Posterior vena cava (tissue), 2 donors: ENCODE measurements at places on chromosomes 7 and 10. TPM values are rescaled to one million over a fixed set of nuclear protein-coding genes. Genes with fewer than 3 reads are reported as not detected.

GRCh38 chr10:30348378-30348776, 701 bp downstream of the MTPAP start:
- no peak for DNase-seq

GRCh38 chr7:84261509-84261908, 66.9 kb upstream of the SEMA3A start:
- no peak for DNase-seq

DNA sequence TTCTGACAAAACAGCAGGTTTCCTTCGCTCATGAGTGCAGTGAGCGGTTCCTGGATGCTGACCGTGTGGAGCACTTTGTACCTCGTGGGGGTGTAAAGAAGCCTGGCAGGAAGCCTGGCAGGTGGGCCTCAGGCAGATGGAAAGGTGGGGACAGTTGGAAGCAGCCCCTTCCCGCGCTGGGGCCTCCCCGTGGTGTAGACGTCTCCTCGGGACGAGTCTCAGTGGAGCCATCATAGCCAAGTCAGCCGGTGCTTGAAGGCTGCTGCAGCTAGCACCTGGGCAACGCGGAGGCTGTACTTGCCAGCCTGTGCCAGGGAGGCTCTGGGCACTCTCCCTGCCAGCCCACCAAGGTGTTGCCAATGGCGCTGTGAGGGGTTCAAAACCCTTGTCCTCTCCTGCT, 154.5 kb downstream of the WDR37 start:
- peak; percentile 79 for DNase-seq

- DNase-seq, result no peak
Measured at GRCh38 chr7:30912986-30913811, 1.5 kb downstream of the AQP1 start.

DNA sequence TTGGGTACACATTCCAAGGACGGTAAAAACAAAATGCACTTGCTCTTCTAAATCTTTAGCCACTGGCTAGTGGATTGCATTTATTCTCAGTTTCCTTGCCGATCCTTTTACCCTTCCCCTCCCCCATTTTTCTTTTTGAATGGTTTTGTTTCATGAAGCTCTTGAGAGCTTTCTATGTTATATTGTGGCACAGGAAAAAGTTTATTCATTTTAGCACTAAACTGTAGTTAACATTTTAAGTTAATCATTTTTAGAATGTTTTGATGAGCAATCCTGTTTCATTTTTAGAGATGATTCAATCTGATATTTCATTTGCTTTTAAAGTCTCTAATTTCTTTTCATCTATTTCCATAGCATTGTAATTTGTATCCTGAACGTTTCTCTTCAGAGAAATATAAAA, 24.0 kb downstream of the ZEB1 start:
- no peak for DNase-seq

- peak; percentile 78 for DNase-seq
Measured at GRCh38 chr7:1979591-1980560, 252.9 kb downstream of the MAD1L1 start.

DNA sequence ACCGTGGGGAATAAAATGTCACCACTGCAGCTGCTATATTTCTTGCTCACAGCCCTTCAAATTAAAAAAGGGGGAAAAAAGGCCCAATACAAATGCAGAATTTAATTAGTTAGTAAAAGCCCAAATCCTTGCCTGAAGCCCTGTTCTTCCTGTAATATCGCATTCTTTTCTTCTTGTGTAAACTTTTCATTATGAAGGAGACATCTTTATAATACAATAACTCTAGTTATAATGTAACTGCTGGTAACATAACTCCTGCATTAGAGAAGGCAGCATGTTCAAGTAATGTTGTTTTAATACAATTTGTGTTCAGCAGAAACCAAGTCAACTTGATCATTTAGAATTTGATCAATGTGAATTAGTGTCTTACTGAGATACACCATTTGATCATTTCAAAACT, 250.9 kb downstream of the CHCHD3 start:
- DNase-seq, result no peak

DNA sequence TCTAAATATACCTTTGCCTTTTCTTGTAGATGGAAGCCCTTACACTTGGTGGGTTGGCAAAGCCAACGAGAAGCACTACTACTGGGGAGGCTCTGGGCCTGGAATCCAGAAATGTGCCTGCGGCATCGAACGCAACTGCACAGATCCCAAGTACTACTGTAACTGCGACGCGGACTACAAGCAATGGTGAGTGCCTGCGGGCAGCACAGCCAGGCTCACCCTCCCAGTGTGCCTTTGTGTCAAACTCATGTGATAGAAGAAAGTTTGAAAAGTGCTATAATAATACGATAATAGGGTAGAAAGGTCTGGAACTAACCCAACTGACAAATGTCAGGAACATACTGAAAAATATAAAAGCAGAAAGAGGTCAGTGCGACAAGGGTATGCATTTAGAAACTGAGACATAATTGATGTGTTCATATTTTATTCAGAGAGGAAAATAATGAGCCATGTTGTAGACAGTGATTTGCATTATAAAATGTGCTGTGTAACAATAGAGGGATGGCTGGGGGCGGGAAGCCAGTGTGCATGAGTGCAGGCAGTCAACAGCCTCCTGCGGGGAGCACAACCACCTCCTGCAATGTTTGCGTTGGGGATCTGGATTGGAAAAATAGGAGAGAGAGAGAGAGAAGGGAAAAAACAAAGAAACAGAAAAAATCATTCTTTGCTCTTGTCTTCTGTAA, 686.9 kb upstream of the C7orf33 start:
- DNase-seq, result no peak

GRCh38 chr10:113341138-113341537, 211.7 kb upstream of the HABP2 start:
- DNase-seq, result no peak

- DNase-seq, result no peak
Measured at GRCh38 chr10:3040069-3040468, 27.3 kb upstream of the PFKP start.

GRCh38 chr7:33719059-33719581, 186.2 kb upstream of the BMPER start:
- no peak for DNase-seq

- DNase-seq, result no peak
Measured at GRCh38 chr7:123746931-123747488, 1.8 kb downstream of the WASL start.

DNA sequence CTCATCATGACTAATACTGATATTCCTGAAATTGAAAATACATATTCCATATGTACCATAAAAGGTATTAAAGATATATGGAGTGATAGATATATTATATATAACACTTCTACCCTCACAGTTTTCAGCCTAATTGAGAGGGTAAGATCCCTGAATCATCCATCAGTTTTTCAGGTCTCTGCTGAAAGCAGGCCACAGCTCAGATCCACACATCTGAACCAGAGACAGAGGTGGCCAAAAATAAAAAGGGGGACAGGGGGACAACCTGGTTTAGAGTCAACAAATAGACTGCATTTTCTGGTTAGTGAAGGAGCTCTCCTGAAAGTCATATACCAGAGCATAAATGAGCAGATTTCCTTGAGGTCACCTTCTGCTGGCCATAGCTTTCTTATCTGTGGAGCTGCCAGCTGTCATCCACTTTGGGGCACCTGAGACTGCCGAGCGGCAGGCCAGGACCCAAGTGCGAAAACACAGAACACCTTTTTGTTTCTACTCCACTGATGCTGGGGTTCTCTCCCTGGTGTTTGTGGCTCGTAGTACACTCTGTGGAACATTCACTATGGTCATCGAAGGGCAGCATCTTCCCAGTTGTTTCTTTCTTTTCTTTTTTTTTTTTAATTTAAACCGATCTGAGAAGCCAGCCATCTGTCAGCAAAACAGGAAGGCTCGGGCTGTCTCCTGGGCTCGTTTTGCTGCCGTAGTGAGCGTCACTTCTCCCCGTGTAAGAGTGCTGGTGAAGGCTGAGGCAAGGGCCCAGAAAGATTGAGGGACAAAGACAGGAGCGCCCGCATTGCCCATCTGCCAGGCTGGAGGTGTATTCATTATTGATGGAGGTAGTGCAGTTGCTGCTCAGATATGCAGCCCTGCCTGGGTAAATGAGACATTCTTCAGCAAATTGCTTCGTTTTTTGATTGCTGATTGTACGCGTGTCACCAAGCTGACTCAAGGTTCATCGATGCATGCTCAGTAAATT, 13.5 kb downstream of the IKZF1 start:
- DNase-seq, result no peak

DNA sequence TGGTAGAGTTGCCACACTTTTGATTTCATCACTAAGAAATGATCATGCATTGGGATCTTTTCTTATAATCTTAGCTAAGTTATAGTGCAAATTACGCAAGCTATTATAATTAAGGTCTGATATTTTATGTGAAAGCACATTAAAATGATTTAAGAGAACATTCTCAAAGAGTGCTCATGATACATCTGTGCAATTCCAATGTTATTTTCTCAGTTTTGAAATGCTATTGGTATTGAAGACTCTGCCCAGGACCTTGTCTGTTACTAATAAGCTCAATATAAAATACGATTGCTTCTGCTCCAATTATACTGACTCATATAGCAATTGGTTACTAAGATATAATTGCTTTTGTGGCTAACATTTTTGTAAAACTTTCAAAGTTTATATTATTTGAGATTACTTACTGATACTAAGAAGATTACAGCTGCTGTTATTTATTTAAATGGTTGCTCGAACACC, 180.9 kb downstream of the ADAM12 start:
- no peak for DNase-seq

DNA sequence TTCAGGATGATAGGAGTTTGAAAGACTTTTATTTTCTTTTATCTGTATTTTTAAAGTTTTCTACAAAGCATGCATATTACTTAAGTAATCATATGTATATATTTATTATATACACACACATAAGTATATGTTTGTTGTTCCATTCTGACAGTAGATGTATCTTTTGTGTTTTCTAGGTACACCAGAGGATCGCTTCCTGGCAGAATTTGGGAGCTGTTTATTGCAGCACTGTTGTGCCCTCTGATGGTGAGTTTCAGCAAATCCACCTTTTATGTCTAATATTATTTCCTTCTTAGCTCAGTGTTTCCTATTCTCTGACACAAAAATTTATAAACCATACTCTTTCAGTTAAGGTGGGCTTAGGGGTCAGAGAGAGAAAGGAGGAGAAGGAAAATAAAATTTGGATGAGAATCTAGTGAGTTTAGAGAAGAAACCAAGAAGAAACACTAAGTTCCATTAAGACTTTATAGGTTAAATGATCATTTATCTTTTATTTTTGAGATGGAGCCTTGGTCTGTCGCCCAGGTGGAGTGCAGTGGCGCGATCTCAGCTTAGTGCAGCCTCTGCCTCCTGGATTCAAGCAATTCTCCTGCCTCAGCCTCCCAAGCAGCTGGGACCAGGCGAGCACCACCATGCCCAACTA, 59.2 kb upstream of the OIT3 start:
- no peak for DNase-seq

DNA sequence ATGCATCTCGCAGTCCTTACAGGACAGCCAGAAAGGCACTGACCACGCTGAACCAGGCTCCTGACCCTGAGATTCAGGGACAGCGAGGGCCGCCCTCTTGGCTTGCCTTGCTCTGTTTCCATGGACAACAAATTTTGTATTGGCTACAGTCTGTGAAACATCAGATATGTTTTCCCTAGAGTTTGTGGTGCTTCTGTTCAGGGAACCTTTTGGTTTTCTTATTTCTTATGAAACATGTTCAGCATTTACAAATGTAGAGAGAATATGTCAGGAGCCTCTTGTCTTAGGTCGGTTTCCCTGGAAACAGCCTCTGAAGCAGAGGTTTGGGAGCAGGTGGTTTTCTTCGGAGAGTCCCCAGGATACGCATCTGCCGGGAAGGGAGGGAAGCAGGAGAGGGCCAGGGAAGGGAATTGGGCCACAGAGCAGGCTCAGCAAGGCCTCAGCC, 260.1 kb downstream of the CCDC3 start:
- peak; percentile 88 for DNase-seq

GRCh38 chr7:149205690-149206381, 10.5 kb downstream of the ZNF282 start:
- no peak for DNase-seq

DNA sequence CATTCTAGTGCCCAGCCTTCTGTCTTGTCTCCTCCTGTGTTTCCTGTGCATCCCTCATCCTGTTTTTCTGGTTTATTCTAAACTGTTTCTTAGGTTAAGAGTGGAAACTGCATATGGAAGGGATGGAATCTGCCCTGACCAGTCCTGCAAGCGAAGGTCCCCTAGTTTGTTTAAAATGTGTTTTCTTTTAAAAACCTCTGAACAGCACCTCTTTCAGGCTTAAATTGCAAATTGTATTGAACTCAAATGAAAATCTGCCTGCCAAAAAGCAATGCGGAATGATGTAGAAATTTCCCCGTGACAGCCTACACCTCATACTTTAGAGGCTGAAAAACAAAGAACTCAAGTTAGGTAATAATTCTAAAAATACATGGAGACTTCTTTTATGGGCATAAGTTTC, 222.8 kb upstream of the IMMP2L start:
- no peak for DNase-seq

GRCh38 chr7:134943785-134944400, 42.4 kb upstream of the AGBL3 start:
- no peak for DNase-seq

- no peak for DNase-seq
Measured at GRCh38 chr10:74437822-74438221, 286.8 kb downstream of the ADK start.

GRCh38 chr7:122339145-122339904, 34.8 kb upstream of the FEZF1 start:
- DNase-seq, result no peak

DNA sequence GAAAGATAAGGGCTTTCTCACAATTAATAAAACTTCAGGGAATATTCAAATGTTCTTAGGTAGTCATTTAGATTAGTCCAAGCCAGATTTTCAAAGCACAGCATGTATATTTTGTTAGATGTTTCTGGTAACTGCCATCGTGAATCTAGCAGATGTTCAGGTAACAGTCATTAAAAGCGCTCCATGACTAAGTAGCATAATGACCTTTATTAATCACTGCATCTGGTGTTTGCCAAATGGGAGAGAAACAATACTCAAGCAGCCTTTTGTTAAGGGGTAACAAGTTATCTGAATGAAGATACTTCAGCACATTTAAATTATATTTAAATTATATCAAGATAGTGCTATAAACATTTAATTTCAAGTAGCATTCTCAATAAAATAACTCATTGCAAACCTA, 47.5 kb downstream of the USP6NL start:
- no peak for DNase-seq

GRCh38 chr7:131507592-131508331, 48.7 kb downstream of the PODXL start:
- DNase-seq, result peak; percentile 95

DNA sequence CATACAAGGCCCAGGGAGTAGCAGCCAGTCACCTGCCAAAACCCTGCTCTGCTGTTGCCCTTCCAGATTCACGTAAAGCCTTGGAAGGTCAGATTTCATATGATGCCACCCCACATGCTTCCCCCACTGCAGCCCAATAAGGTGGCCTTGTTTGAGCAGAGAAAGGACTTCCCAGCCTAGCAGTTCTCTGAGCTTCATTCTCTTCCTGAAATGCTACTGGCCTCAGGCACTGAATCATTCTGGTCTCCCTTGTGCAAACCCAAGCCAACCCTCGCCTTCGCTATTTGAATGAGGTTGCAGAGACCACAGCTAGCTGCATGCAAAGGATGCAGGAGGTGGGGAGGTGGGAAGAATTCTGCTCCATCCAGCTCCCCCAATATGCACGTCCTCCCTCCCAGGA, 60.3 kb upstream of the PLXNA4 start:
- no peak for DNase-seq

- DNase-seq, result no peak
Measured at GRCh38 chr7:20217193-20217948, at the start of gene MACC1. MACC1 (minus strand) TSS chr7:20217384; CDS start chr7:20161862, 55,522 bp downstream.

The SLC26A5 gene
- total RNA-seq, result not detected

The UNCX gene
- total RNA-seq, result not detected

The ZDHHC16 gene
- total RNA-seq, result 24.8 TPM

The RAMP3 gene
- total RNA-seq, result 54.1 TPM

The STEAP2 gene
- total RNA-seq, result 47.7 TPM

The NME8 gene
- total RNA-seq, result 0.29 TPM

The H2BK1 gene
- total RNA-seq, result not detected

The CDH23 gene
- 24.5 TPM for total RNA-seq
